Stimulated activated CD4-positive, alpha-beta T cell treated with anti-CD3 and anti-CD28 coated beads, Interleukin-12 subunit alpha, Interleukin-12 subunit beta, amount 100 ng/mL, for 24 hours (primary cell): ENCODE measurements at places on chromosomes 5 and 9.

- DNase-seq: no peak
Measured at GRCh38 chr5:56638768-56639238, 176.5 kb upstream of the MAP3K1 start.

DNA sequence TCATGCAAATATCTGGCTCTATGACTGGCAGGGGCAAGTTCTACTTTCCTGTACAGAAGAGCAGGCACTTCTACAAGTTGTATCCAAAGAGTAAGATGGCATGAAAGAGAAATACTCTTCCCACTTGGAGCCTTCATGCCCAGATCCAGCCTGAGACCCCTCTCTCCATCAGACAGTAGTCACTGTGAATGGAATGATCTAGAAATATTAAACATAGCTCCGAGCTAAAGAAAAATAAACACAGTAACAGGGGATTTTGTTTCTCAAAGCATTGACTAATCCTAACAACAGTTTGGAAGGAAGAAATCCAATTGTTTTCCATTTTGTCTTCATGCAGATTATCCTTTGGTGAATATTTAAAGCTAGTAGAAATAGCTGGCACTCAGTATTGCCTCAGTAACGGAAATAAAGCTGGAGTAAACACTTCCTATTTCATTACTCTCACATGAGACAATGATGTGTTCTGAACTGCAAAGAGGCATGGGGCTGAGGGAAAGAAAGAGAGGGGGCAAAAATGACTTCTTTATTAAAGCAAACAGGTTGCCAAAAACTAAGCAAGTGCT, 100.0 kb downstream of the SEMA5A start:
- DNase-seq: no peak

DNA sequence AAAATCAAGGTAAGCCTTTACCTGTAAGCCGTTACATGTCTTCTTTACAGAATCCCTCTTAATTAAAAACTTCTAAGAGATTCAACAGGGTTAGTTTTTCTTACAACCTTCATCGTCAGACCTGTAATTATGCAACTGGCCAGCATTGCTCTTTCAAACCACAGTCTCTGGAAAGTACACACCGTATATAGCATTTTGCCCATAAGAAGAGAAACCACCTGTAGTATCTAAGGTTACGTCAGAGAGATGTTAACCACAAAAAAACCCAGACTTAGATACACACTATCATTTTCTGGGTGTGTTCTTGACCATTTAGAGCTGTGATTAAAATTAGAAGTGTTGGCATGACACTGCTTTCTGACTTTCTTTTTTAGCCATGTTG, 140.0 kb downstream of the MUSK start:
- no peak for DNase-seq

- no peak for DNase-seq
Measured at GRCh38 chr9:9905736-9906135, 707.1 kb downstream of the PTPRD start.

DNA sequence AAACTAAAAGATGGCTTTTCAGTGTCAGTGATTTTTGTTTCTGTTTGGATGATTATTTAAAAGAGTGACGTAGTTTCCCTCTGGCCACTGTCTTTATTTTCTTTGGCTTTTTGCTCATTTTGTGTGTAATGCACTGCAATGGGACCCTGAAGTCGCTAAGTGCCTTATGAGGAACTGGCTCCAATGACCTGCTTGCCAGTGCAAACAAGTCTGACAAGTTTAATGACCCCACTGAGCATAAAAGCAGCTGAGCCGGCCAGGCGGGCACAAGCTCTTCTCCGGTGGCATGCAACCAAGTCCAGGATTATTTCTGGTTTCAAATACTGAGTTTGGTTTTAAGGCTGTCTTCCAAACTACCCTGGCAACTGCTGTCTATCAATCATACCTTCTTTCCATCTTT, 15.6 kb upstream of the GNA14 start:
- no peak for DNase-seq

GRCh38 chr9:107294756-107295155, 11.7 kb downstream of the RAD23B start:
- no peak for DNase-seq

DNA sequence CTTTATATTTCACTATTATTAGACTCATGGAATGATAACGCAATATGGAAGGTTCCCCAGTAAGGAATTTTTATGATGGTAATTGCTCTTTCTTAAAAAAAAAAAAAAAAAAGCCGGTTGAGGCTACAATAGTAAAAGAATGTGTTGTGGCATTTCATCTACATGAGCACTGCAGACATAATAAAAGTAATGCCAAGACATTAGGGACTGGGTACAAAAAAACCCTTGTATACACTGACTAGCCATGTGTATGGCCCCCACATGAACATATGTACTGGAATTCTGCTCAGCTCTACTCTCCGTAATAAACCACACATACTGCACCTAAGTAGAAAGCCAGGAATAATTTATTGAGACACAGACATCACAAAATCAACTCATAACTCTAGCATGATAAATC, 218.4 kb downstream of the ADAMTS6 start:
- DNase-seq: no peak

- no peak for DNase-seq
Measured at GRCh38 chr5:43348207-43348606, 35.0 kb upstream of the HMGCS1 start.

- DNase-seq: no peak
Measured at GRCh38 chr5:96146675-96147074, 185.0 kb upstream of the ELL2 start.

DNA sequence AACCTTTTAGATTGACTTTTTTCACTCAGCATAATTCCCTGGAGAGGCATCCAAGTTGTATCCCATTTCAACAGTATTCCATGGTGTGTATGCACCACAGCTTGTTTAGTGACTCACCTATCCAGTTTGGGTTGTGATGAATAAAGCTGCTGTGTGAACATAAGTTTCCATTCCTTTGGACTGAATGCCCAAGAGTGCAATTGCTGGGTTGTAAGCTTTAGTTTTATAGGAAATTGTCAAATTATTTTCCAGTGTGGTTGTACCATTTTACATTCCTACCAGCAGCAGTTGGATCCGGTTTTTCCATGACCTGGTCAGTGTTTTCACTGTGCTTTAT, 60.9 kb upstream of the TMED7 start:
- no peak for DNase-seq

DNA sequence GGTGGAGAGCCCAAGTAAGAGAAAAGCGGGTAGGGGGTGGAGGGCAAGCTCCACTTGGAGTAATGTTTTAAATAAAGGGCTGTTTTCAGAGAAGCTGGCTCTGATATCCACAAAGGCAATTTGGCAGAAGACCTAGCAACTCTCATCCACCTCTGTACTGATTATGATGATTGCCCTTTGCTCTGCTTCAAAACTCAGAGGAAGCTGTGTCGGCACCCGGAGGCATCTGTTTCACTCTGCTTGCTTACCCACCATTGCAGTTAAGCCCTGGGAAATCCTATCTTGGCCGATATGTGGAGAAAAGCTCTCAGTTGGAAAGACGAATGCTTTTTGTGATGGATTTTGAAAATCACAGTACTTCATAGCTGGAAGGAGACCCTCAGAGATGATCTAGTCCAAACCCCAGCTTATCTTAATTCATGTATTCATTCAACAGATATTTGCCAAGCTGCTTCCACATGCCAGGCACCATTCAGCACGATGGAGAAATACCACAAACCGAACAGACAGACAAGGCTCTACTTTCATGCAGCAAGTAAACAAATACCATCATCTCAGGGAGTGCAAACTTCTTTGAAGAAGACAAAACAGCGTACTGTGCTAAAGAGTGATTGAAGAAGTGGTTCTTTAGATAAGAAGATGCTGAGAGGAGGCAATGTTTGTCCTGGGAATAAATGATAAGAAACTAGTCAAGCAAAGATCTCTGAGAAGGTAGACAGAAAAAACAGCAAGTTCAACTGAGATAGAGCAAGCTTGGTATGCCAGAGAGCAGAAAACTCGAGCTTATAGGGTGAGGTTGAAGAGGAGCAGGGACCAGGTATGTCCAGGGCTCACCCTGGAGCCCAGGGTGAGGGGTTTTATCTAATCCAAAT, 140.4 kb upstream of the SPDL1 start:
- no peak for DNase-seq

DNA sequence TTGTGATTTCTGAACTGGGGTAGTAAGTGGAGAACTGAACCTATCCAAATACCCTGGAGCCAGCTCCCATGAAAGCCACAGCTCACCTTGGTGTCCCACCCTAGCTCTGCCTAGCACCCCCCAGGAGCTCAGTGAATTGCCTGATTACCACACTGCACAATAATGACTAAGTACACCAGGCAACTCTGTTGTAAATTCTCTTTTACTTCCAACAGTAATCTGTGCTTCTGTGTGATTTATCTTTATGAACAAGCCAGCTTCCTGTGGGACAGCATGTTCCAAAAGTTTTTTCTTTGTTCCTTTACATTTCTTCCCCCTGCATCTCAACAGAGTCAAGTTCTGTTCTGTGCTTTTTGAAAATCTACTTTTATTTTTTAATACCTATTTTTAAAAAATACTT, 22.1 kb upstream of the GRPEL2 start:
- no peak for DNase-seq

DNA sequence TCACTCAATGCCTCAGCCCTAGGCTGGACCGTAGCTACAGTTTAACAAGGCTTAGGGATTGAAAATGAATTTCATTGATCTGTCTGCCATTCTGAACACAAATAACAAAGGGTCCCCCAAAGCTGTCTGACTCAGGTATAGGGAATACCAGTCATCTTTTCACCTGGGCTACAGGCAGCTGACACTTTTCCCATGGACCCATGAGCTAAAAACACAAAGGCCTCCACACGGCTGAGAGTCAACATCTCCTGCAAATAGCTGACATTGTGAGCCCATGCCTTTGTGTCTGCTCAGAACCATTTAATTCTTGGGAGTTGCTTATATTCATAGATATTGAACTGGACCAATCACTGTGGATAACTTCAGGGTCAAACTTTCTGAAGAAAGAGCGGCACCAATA, 121.1 kb upstream of the SLIT3 start:
- no peak for DNase-seq

DNA sequence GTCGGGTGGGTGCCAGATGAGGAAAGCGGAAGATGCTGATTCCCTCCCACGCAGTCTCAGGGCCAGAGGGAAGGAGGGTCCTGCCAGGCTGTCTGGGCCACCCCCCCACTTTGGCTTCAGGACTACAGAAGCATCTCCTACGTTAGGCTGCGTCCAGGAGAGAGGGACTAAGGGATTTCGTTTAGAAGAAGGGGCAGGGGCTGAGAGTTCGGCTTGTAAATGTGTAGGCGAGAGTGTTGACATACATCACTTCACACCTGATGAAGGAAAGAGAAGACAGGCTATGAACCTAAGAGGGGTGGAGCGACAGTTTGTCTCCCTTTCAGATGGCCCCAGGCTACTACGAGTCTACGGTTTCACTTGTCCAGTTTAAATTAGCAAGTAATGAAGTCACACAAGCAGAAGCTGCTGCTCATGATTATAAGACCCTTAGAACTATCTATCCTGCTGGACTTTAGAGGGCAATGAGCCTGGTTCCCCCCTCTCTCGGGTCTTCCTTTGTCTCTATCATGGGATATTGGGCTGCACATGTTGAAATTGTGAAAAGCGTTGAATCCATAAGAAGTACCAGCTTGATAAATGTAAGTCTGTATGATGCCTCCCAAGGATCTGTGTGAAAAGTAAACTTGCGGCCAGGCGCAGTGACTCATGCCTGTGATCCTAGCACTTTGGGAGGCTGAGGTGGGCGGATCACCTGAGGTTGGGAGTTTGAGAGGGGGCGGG, 193.0 kb downstream of the AOPEP start:
- DNase-seq: no peak

- DNase-seq: no peak
Measured at GRCh38 chr5:167565189-167565954, 726.1 kb upstream of the WWC1 start.

DNA sequence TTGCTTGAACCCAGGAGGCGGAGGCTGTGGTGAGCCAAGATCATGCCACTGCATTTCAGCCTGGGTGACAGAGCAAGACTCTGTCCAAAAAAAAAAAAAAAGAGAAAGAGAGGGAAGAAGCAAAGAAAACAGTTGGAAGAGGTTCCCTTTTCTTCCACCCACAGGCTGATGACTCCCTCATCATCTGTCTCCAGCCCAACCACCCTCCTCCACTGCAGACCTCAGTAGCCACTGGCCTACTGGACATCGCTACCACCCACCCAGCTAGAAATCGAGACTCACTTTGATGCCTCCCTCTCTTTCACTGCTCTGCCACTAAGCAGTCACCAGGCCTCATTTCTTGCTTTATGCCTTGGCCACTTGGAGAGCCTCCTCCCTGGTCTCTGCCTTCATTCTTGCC, 71.2 kb downstream of the NIPSNAP3B start:
- no peak for DNase-seq

DNA sequence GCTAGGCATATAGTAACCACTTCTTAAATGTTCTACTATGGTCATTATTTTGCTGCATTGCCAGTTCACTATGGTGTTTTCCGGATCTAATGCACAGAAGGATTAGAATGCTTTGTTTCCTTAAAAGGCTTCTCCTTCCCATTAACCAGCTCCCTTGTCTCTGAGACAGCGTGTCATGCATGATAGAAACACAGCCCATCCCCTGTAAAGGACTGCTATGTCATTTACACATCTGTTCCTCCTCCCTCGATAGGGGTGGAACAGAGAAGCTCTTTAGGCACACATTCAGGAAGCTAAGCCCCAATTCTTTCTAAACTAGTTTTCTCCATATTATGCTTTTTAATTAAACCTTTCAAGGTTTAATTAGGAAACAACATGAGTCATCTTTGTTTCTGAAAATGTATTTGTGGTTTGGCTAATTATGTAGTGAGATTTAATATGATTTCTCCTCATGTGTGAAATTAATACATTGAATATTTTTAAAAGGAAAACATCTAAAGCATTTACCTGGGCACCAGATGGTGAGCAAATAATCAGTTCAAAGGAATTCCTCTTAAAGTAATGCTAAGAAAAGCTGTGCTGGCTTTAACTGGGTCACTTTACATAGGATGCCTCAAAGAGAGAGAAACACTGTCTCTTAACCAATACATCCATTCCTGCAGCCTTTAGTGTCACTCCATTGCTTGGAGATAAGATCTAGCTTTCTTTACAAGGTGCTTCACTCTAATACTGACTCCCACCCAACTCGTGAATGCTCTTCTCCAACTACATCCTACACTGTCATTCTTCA, 133.3 kb upstream of the PPP1R2B start:
- DNase-seq: no peak

- DNase-seq: no peak
Measured at GRCh38 chr5:76790632-76791290, 28.1 kb upstream of the F2RL1 start.

- DNase-seq: no peak
Measured at GRCh38 chr5:83914199-83914598, 193.5 kb upstream of the HAPLN1 start.

DNA sequence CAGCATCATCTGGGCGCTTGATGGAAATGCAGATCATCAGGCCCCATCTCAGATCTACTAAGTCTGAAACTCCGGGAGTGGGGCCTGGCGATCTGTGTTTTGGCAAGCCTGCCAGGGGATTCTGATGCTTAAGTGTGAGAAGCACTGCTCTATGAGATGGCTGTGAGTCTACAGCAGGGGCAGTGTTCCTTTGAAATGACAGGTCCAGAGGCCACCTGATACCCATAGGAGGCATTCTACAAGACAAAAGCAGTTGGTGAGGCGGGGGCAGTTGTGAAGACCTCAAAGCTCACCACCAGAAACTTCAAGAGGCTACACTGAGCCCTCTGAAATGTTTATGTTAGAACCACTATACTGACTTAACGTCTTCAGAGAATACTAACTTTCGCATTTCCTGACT, 86.9 kb upstream of the SPATA31D4 start:
- no peak for DNase-seq

- DNase-seq: no peak
Measured at GRCh38 chr9:89613912-89614892, 9.4 kb downstream of the GADD45G start.
